ENCODE measurements at places on chromosomes 7 and 10.
A peak's percentile ranks its signal among the peaks of the same experiment; 100 is the strongest.

- no peak for DNase-seq
Measured at GRCh38 chr10:11444155-11444530, 167.3 kb downstream of the USP6NL start.

- DNase-seq: no peak
Measured at GRCh38 chr10:131892806-131893675, 7.8 kb upstream of the PPP2R2D start.

GRCh38 chr7:155963356-155963755 lies 151.1 kb upstream of the SHH start:
- DNase-seq: no peak

DNA sequence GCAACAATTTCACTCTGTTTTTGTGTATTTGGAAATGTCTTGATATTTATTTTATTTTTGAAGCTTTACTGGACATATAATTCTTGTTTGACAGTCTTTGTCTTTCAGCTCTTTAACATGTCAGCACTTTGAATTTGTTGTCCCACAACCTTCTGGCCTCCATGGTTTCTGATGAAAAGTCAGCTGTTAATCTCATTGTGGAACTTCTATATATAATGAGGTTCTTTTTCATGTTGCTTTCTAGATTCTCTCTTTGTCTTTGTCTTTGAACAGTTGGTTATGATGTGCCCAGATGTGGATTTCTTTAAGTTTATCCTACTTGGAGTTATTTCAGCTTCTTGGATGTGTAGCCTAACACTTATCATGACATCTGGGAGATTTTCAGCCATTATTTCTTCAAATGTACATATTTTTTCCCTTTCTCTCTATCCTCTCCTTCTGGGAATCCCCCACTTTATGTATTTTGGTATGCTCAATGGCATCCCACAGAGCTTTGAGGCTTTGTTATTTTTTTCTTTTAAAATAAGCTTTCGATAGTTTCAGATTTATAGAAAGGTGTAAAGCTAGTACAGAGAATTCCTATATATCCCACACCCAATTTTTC lies 9.5 kb upstream of the LMTK2 start:
- DNase-seq: no peak

- peak; percentile 58 for DNase-seq
Measured at GRCh38 chr7:133477791-133478190, 224.9 kb downstream of the EXOC4 start.

- peak; percentile 55 for DNase-seq
Measured at GRCh38 chr10:70053218-70053840, 683 bp downstream of the MACROH2A2 start.

Data from NCI-H69 (cell line).